Melanocyte of skin (primary cell): ENCODE measurements at places on chromosomes 1 and 21. TPM values are rescaled to one million over a fixed set of nuclear protein-coding genes. Genes with fewer than 3 reads are reported as not detected.

Gene LCE2B
- total RNA-seq = not detected in 2 replicates

Gene CA6
- not detected in 2 replicates for total RNA-seq

Gene UTS2
- under 0.01 TPM in 1 of 2 replicates, not detected in the other for total RNA-seq

Gene TAF12
- 14.8 and 29.4 TPM in 2 replicates for total RNA-seq
